ENCODE measurements at places on chromosomes 2 and 18.
A peak's percentile ranks its signal among the peaks of the same experiment; 100 is the strongest.

DNA sequence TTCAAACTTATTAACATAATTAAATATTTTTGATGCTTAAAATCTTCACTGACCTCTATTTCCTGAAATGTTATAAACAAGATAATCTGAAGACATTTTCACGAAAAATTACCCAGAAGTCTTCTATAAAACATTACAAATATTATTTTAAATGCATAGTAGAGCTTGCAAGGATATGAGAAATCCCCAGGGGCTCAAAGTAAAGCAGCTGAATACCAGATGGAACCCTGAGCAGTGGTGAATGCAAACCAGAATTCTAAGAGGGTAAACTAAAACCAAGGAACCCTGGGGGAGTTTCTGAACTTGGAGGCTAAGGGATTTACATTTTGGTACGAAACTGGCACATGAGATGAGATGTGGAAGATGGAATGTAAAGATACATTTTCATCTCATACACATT is 83.6 kb downstream of the FSHR start:
- no peak for DNase-seq

DNA sequence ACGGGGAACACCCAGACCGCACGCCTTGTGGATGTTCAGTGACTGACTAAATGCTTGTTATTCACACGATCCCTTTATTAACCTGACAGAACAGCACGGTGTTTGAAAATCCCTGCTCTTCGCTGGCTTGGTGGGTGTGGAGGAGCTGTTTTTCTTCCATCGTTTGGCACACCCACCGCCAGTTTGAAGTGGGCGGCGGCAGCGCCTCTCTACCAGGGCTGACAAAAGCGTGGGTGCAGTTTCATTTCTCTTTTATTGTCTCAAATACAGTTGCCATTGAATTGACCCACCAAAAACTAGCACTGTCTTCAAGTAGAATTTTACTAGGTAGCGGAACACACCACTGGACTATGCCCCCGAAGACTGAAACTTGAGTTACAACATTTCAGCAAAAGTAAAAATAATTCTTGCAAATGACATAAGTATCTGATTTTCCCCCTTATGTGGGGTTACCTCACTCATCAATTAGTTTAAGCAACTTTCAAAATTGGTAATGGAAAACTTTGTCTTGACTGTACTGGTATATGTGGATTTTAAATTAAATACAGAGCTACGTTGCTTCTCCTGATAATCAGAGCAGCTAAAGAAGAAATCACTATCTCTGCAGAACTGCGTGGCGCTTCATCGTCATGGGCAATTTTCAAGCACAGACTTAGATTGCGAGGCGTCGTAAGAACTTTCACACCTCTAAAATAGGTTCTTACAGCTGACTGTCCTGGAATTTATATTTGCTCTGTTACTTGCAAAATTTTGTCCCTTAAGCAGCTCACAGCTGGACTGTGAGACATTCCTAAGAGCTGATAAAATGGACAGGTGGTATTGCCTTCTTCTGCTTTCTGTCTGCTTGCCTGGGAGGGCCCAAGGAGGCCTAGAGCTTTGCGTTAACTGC is 60.9 kb downstream of the LDLRAD4 start:
- DNase-seq: no peak

- DNase-seq: peak; percentile 14
Observed at GRCh38 chr2:186308347-186308746, 177.7 kb upstream of the ZC3H15 start.

- peak; percentile 28 for DNase-seq
Observed at GRCh38 chr2:161223139-161223732, 63.0 kb downstream of the TANK start.

GRCh38 chr2:203453858-203454451 is 81.1 kb downstream of the RAPH1 start:
- peak; percentile 56 for DNase-seq

GRCh38 chr2:185668710-185669109 is 69.9 kb upstream of the FSIP2 start:
- DNase-seq: no peak

DNA sequence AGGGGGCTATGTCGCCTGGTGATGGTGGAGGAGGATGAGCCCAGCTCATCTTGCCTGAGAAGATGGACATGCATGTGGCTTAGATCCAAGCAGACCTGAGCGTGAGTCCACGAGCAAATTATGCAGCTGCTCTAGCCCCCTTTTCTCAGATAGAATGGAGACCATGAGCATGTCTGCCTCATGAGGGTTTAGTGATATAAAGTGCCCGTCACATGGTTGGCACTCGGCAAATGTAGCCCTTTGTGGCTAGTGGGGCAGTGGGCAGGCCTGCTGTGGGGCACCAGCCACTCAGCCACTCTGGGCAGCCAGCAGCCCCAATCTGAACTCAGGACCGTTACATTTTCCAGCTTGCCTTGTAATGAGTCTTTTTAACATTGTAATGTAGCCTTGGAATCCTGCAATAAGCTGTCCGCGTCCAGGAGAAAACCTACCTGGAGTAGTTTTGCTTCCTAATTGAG is 92.1 kb upstream of the HS6ST1 start:
- DNase-seq: no peak

GRCh38 chr2:186339716-186340115 is 146.3 kb upstream of the ZC3H15 start:
- no peak for DNase-seq

GRCh38 chr2:3522961-3523421 is 3.7 kb upstream of the ADI1 start:
- DNase-seq: no peak

DNA sequence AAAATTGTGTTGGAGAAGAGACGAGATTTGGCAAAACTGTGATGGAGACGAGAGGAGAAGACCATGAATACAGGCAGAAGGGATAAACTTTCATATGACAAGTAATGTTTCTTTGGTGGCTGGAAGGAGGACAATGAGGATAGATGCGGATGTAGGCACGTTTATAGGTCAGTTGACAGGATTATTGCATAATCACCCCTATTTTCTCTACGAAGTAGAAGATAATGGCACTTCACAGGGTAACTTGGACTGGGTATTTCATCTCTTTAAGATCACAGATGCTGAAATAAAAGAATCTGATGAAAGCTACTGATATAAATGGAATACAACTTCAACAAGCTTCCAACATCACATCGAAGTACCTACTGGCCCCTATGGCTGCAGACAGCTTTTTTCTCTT is 81.0 kb downstream of the PLEKHM3 start:
- DNase-seq: no peak

DNA sequence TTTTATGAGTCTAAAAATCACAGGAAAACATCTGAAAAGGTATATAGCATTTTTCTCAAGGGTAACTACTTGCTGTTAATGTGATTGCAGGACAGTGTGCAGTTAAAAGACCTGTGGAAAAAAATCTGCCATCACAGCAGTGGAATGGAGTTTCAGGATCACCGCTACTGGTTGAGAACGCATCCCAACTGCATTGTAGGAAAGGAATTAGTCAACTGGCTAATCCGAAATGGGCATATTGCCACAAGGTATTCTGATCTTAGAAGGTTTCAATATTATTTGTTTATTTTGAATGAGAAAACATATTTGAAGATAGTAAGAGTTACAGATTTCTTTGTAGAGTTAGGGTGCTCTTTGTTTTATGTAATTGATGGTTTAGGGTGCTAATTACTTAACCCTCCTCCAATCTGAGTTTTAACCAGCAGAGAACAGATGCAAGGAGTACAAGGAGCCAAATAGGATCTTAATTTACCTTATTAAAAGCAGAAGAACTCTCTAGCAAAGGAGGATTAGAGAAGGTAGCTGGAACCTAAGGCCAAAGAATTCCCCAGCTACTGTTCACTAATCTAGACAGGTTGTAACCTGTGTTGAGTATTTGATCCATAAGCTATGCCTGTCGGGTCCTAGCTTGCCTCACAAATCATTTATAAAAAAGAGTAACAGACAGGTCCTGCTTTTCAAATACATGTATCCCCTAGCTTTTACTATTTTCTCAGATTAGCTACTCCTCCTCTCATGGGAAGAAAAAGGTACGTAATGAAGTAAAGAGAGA is 35.0 kb downstream of the PIKFYVE start:
- DNase-seq: no peak

DNA sequence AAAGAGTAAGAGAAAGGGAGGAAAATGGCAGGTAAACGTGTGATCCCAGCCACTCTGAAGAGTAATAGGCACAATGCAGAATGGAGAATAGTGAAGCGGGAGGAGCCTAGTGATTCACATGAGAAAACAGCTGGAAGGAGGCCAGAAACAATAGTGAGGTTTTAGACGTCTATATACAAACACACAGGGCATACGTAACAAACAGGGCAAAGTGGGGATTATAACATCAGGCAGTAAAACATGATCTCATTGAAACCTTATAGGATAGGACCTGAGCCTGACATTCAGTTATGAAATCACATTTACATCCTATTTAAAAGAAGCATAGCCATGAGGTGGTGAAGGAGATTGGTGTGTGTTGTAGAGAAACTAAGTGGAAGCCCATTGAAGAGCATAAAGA is 33.0 kb upstream of the GATA6 start:
- no peak for DNase-seq

DNA sequence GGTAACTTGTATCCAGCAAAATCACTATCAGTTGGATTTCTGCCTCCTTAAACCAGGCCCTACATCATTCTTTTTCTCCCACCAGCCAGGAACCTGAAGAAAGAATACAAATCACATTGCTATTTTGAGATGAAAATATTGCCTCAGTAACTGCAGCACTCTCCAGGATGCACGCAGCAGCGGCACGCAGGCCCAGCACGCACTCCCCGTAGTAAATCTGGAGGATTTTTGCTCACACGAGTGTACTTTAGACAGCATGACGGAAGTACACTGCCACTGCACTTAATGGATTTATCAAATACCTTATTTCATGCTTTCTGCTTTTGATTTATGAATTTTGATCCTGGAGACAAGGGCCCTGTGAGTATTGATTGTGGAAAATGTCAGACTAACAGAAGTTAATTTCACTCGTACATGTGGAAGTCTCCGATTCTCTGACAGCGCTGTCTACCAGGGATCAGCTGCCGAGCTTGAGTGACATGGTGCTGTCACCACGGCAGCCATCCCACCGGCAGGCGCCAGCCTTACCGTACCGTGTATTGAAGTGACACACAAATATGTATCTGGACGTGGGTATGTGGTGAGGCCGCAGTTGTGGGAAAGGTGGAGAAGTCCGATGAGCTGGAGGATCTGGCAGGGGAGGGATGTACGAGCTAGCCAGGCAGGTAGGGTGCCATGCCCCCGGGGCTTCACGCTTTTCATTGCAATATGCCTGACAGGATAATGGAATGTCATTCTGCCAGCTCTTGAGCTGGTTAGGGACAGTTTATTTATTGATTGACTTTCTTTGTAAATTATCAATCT is 863.7 kb downstream of the GALR1 start:
- DNase-seq: no peak

DNA sequence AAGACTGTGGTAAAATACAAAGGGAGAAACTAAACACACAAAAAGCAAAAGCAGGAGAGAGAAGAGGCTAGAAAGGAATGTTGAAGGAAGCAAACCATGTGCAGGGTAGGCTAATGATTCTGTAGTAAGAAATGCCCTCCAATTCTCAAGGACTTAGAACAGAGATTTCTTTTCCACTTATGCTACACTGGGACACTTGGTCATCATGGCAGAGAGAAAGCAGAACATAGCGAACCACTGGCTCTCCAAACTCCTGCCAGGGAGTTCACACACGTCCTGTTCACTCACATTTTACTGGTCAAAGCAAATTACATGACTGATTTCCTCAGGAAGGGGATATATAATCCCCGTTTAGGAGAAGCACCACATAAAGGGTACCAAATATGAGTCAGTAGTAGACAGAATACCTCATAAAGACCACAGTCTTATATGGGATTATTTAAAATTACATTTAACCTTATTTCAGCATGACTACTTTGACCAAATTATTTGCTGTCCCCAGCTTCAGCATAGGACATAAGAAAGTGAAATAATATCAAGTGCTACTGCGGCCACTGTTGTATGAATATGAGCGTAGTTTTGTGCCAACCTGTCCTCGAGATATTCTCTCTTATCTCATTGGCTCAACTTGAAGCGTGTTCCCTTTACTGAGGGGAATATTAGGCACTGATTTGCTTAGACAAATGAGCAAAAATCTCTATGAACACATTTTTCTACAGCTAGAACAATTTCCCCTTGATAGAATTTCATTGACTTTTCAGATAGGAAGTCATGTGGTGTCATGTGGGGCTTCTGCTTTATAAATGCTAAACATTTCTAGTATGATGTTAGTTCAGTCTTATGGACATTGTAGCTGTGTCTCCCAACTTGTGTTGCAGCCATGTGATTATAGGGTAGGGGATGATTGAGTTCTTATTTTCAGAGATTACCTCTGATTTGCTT is 81.7 kb downstream of the FAM161A start:
- DNase-seq: no peak

GRCh38 chr2:176585291-176585690 is 316.0 kb downstream of the MTX2 start:
- no peak for DNase-seq

DNA sequence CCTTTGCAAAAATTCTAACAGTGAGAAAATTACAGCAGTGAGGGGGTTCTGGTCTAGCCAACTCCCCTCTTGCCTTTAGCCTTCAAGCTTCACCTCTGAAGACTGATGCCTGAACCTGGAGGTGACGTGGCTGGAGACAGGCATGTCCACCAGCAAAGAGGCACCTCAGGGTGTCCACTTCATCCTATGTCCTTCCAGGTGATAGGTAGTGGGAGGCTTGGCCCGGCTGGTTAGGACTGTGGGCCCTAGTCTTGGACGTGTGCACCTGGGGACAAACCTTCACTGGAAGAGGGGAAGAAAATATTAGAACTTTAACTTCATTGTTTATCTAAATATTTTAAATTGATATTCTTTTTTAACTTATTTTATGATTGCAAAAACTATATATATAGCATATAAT is 35.5 kb upstream of the EDAR start:
- no peak for DNase-seq

DNA sequence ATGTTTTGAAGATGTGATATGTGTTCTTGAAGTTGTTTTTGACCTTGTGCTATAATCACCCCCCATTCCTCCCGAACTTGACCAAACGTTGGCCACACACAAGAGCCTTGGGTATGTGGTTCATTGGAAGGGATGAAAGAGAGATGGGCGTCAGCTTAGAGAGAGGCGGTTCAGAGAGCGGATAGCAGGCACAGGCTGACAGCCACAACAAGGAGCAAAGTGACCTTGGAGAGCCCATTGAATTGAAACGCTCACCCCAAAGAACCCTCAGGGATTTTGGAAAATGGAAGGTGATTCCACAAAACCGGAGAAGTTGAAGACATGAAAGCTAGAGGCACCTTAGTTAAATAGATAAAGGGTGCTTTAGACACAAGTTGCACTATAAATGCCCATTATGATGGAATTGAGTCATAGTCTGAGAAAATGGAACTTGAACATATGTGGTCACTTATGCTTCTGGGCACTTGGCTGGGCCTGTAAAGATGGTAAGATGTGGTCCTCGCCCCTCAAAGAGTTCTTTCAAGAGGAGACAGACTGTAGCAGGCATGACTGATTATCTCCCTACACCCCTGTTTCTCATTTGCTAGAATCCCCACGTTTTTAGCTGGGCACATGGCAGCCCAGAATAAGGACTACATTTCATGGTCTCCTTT is 188.5 kb upstream of the HAAO start:
- no peak for DNase-seq

DNA sequence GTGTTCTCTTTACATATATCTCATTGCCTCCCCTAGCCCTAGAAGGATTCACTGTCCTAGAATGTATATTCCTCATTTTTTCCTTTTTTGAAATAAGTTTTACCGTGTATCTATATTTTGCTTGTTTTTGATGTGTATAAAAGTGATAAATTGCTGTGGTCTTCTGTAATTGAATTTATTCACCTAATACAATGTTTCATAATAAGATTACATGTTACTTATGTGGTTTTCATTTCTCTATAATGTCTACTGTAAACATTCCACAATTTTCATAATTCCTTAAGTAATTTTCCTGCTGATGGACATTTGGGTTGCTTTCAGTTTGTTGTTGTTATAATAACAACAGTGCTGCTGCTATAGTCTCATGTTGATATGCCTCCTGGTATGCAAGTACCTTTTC is 118.2 kb downstream of the PHLPP1 start:
- no peak for DNase-seq

Measured in HAP-1 (cell line).